ENCODE measurements at places on chromosomes 7 and 10. TPM values are rescaled to one million over a fixed set of nuclear protein-coding genes. Genes with fewer than 3 reads are reported as not detected.

ANKRD26 gene
- 5.3 TPM for total RNA-seq

- DNase-seq, result no peak
Observed at GRCh38 chr10:70268376-70268775, 15.4 kb downstream of the NPFFR1 start.

DNA sequence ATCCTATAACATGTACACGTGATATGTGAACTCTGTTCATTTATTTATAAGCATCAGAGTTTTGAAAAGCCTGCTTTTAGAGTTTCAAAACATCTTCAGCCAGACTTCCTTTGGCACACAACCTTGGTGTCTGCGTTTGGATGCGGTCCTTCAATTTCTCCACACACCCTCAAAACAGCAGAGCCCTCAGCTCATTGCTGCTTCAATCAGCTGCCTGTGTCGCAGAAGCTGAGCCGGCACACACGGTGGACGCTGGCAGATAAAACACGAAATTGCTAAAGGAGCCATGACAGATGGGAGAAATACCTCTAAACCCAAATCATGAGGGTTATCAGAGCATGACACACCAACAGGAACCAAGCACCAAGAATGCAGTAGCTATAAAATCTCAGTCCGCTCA lies 396.4 kb upstream of the AKR1E2 start:
- DNase-seq, result no peak

CHST3 gene
- not detected for total RNA-seq

COBL gene
- not detected for total RNA-seq

Data from T-helper 17 cell (primary cell).